Uterine smooth muscle cell (primary cell): ENCODE measurements at places on chromosomes 6 and 20. TPM values are rescaled to one million over a fixed set of nuclear protein-coding genes. Genes with fewer than 3 reads are reported as not detected.

EGFL8 gene
- 0.66 and 1.00 TPM in 2 replicates for total RNA-seq

PSORS1C2 gene
- not detected in 2 replicates for total RNA-seq

LY6G6F gene
- not detected in 2 replicates for total RNA-seq

LTA gene
- total RNA-seq: not detected in 2 replicates

CALHM4 gene
- total RNA-seq: not detected in 2 replicates

PRPH2 gene
- total RNA-seq: 1.7 and 1.8 TPM in 2 replicates

PPP1R10 gene
- 18.0 and 20.0 TPM in 2 replicates for total RNA-seq

OR2B6 gene
- total RNA-seq: not detected in 2 replicates

MEI4 gene
- total RNA-seq: not detected in 2 replicates

EPPIN gene
- not detected in 2 replicates for total RNA-seq

SNPH gene
- total RNA-seq: 14.6 and 18.1 TPM in 2 replicates

RAB44 gene
- under 0.01 TPM in 1 of 2 replicates, not detected in the other for total RNA-seq

MACROD2 gene
- 0.66 and 3.6 TPM in 2 replicates for total RNA-seq

SYCP2 gene
- 0.37 and 0.89 TPM in 2 replicates for total RNA-seq

BNIP5 gene
- not detected in 2 replicates for total RNA-seq

SLC22A16 gene
- 0.11 TPM in 1 of 2 replicates, not detected in the other for total RNA-seq

PKIB gene
- 3.1 and 3.8 TPM in 2 replicates for total RNA-seq

VSTM2L gene
- total RNA-seq: 0.66 and 2.2 TPM in 2 replicates

CRISP2 gene
- total RNA-seq: not detected in 2 replicates

ADGB gene
- total RNA-seq: not detected in 2 replicates

CRIP3 gene
- not detected in 2 replicates for total RNA-seq

JPH2 gene
- 3.0 and 6.1 TPM in 2 replicates for total RNA-seq

NMBR gene
- 0.11 and 0.12 TPM in 2 replicates for total RNA-seq

SYNDIG1 gene
- total RNA-seq: 0.33 and 0.37 TPM in 2 replicates

RBPJL gene
- not detected in 2 replicates for total RNA-seq

CTAGE9 gene
- total RNA-seq: not detected in 2 replicates

WTAP gene
- total RNA-seq: 102 and 115 TPM in 2 replicates
